Central memory CD8-positive, alpha-beta T cell (primary cell): ENCODE measurements at places on chromosomes 6 and 20.

DNA sequence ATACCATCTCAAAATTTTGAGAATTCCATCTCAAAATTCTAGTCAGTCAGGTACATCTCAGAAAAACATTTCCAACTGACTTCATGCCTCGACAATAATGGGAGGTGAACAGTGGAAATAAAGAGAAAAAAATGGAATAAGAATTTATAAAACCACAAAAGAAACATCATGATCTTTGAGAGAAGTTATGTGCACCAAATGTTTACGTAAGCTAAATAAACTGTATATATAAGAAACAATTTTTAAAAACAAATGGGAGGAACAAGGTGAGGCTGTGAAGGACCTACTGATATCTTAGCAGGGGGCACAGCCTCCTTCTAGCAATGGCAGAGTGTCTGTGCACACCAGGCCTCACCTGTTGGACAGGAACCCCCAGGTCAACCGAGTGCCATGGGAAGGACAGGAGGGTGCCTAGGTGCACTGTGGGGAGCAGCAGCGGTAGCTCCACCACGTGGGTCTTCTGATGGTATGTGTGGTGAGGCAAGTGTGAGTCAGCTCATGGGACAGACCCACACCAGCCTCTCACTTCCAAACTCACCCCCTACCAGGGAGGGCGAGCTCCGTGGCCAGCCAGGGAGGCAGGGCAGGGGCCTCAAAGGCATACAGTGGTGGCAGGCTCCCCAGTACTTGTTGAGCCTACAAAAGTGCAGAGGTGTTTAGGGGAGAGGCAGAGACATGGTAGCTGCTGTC is 23.2 kb downstream of the DIDO1 start:
- no peak for DNase-seq

GRCh38 chr20:44253528-44253927 is 6.4 kb downstream of the GDAP1L1 start:
- DNase-seq, result no peak

- DNase-seq, result no peak
Measured at GRCh38 chr6:154370545-154370944, 13.9 kb upstream of the IPCEF1 start.

DNA sequence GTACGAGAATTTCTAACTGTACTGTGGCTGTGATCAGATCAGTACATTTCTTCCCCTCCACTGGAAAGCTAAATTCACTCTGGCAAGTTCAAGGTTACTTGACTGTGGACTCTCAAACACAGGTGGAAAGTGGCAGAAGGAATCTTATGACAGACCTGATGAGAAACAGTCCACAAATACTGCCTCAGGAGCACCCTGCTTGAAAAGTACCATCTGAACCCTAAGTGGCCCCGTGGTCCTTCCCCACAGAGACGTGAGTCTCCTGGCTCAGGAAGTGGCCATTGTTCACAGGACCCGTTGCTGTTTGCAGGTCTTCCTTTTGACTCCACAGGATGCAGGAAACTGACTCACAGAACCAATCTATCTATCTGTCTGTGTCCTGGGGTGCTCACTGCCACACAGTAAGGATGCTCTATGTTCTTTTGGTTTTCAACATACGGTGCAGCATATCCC is 47.5 kb upstream of the NHSL1 start:
- DNase-seq, result no peak

- no peak for DNase-seq
Measured at GRCh38 chr6:162068340-162068739, 659.2 kb downstream of the PRKN start.

GRCh38 chr6:3960754-3961361 is 111.7 kb downstream of the FAM50B start:
- DNase-seq, result no peak

GRCh38 chr6:118719351-118720124 is 68.1 kb upstream of the CEP85L start:
- DNase-seq, result no peak

DNA sequence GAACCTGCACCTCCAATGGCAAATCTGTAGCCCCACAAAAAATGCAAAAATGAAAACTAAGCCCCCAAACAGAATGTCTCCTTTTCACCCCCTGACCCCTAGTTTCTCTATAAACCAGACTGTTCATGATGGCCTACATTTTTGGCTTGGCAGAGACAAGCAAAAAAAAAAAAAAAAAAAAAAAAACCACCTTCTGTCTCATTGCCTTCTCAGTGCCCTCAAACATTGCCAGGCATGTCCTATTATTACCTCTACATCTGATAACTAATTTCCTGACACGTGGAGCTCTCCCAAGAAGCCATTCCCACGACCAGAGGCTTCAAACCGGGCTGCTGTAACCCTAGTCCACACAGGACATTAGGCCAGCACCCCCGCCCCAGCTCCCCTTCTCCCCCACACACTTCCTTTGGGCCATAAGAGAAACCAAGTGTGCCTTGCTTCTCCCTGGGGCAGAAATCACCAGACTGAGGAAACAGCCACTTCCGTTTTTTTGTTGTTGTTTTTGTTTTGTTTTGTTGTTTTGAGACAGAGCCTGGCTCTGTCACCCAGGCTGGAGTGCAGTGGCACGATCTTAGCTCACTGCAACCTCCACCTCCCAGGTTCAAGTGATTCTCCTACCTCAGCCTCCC is 65.4 kb downstream of the GPR6 start:
- no peak for DNase-seq

DNA sequence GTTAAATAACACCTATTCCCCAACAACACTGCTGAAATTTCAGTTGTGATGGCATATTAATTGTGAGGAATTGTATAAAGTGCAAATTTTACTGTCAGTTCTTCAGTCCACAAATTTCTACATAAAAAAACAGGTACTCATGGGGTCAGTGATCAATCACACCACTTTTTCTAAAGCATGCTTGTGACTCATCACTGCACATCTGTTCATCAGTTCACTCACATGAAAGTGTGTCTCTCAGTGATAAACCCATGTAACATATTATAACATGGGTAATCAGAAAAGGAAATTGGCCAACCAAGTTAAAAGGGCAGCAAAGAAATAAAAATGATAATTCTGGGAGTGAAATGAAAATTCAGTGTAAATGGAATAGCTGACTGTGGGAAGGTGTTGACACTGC is 234.7 kb upstream of the FKBP1C start:
- DNase-seq, result no peak

- no peak for DNase-seq
Measured at GRCh38 chr6:122580737-122581136, 29.5 kb upstream of the PKIB start.

GRCh38 chr20:60300374-60300773 is 342.2 kb downstream of the CDH26 start:
- DNase-seq, result no peak

GRCh38 chr6:170124836-170125235 is 166.0 kb downstream of the DLL1 start:
- DNase-seq, result no peak

DNA sequence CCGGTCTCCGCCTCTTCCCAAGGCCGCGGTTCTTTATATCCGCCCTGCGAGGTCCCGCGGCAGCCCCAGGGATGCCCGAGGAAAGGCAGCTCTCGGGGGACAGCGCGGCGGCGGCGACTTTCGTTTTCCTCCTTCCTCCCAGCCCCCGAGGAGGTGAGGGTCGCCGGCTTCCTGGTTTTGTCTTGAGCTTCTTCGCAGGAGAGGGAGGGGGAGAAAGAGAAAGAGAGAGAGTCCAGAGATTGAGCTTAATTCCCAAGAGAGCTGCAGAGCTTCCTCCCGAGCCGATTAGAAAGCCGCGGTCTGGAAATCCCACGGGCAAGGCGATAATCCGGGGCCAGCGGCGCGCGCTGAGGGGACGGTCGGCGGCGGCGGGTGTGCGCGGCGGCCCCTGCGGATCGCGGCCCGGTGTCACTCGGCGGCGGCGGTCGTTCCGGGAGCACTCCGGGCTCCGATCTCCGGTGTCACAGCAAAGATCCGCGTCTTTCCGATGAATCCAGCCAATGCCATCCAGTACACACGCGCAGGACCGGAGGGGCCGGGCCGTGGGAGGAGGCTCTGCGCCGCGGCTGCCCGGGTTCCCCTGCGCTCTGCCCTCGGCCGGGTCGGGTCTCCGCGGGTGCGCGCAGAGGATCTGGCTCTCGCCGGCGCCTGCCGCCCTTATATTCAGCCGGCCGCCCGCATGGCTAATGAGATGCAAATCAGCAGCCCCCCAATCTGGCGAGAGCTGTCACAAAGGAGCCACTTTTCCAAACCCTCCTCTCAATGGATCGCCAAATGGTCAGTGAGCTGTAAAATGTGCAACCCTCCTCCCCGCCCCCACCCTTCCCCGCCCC is at the start of gene DLL1:
TSS of gene DLL1 (minus strand) at position 783 of the 833 bp plus-strand sequence. CDS start 939 bp downstream, outside the sequence.
- no peak for DNase-seq

GRCh38 chr6:19181211-19181610 is 656.0 kb upstream of the ID4 start:
- no peak for DNase-seq

- DNase-seq, result no peak
Measured at GRCh38 chr20:43507150-43508080, at the start of gene L3MBTL1. TSS of gene L3MBTL1 (plus strand) at chr20:43507697. CDS start at chr20:43513504, 5,807 bp downstream.

GRCh38 chr6:34556031-34556471 is at the start of gene SPDEF:
TSS of gene SPDEF (minus strand) at chr6:34556329. CDS start at chr6:34544455, 11,874 bp downstream.
- DNase-seq, result no peak

DNA sequence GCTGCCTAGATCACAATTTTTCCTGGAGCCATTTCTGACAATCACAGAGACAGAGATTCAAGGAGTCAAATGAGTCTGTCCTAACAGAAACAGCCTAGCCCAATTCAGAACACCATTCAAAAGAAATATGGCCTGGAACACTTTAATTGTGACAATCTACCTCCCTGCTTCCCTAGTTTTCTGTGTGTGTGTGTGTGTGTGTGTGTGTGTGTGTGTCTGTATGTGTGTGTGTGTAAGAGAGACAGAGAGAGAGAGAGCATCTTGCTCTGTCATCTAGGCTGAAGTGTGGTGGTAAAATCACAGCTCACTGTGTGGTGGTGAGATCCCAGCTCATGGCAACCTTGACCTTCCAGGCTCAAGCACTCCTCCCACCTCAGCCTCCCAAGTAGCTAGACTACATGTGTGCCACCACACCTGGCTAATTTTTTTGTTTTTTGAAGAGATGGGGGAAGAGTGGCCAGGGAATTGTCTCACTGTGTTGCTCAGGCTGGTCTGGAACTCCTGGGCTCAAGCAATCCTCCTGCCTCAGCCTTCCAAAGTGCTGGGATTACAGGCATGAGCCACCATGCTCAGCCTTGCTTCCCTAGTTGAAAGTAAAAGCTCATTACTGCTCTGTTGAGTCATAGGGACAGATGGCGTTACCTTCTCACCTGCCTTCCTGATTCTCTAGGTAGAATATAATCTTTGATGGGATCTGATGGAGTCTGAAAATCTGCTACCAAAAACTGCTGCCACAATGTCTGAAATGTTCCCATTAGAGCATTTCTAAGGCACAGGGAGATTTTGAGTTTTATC is 89.6 kb upstream of the BEND6 start:
- no peak for DNase-seq

- no peak for DNase-seq
Measured at GRCh38 chr20:63264519-63264918, 8.1 kb upstream of the ARFGAP1 start.

DNA sequence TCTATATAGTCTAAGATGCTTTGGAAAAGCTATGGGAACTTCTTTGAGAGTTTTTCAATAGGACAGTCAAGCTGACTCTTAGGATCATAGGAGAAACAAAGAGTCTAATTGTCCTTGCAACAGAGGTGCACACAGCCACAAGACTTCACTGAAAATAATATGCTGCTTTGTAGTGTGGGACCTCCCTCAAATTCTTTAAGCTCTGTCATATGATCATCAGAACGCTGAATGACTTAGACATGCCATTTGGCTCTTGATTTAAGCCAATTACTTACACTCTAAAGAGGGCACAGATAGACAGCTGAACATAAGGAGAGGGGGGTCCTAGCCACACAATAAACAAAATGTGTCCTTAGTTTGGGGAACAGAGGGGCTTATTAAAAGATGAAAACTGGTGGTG is 818.7 kb upstream of the GJE1 start:
- DNase-seq, result no peak

DNA sequence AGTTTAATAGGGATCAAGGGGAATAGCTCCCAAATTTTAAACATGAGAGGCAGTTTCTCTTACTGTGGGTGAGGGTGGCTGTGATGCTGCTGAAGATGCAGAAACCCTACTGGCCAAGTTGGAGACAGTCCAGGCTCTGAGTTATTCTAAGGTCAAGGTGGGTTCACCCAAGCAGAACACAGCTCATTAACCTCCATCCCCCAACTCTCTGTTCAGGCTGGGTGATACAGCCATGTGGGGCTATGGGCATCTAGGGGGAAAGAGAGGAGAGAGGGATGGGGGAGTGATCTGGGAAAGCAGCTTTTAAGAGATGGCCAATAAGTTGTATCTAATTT is 18.9 kb upstream of the TRAM2 start:
- no peak for DNase-seq

- DNase-seq, result no peak
Measured at GRCh38 chr6:116451916-116452315, 9.3 kb upstream of the CALHM6 start.

GRCh38 chr20:62766716-62767115 is 29.6 kb upstream of the MRGBP start:
- no peak for DNase-seq

GRCh38 chr20:3744806-3745685 is 12.6 kb downstream of the HSPA12B start:
- peak; percentile 51 for DNase-seq

DNA sequence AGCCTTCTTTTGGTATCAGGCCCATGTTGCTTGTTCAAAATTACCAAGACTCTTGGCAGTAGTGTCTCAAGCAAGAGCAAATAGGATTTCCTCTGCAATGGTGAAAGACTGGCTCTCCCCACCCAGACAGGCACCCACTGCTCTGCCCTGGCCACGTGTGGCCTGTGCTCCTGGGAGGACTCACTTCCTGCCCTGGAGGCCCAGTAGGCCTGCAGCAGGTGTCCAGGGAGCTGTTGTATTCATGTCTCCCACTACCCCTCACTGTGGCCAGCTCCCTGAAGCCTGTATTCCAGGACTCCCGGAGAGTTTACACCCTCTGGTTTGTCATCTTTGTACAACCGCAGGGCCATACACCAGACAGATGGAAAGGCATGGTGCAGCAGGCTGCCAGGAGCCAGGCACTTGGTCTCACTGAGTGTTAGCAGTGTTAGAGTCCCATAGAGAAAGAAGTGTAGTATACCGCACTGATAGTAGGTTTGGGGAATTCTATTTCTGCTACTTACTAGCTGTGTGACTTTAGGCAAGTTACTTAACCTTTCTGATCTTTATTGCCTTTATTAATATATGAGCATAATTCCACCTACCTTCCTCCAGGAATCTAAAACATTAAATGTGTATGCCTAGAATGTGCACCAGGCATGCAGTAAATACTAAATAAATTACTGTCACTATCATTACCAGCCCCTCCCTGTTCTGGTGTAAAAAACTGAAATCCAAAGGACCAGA is 159.7 kb downstream of the TMEM242 start:
- no peak for DNase-seq

DNA sequence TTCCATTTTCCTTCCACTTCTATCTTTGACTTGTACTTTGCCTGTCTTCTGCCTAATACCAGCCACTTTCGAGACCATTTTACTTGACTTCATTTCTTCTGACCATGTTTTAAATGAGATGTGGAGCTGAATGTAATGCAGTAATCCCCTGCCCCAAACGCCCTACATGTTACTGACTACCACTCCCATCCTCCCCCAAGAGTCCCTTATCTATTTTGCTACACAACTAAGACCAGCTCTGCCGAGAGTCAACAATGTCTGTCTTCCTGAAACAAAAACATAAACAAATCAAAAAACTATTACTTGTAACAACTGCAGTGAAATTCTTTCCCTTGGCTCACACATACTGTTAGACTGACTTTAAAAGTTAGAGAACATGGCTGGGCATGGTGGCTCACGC is 27.1 kb upstream of the KIAA1586 start:
- no peak for DNase-seq

GRCh38 chr6:24719125-24719971 is at the start of gene C6orf62:
TSS of gene C6orf62 (minus strand) at chr6:24719154. CDS start at chr6:24718668, 486 bp downstream.
- DNase-seq, result peak; percentile 20
